ENCODE measurements at places on chromosomes 5 and 9.

GRCh38 chr5:81397176-81397575, 3.2 kb upstream of the ACOT12 start:
- no peak for DNase-seq

- no peak for DNase-seq
These were observed 2.6 kb downstream of the AUH start for GRCh38 chr9:91359083-91359482.

DNA sequence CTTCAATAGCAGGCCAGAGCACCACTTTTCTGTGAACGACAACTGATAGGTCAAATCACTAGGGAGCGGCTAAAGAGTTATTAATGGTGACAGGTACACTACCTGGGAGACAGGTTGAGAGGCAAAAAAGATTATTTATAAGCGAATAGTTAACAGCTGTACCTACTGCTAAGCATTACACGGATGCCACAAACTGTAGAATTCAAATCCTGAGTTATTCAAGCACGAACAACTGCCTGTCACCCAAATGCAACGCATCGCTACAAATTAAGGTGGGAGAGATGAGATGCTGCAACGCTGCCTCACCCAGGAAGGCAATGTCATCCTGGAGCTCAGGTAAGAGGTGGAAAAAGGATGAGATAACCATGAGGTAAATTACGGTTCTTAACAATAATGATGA, 342.9 kb downstream of the BNC2 start:
- DNase-seq = no peak

- DNase-seq = no peak
These were observed 171.6 kb upstream of the TRIM32 start for GRCh38 chr9:116515541-116515940.

- DNase-seq = no peak
These were observed 42.4 kb downstream of the LRSAM1 start for GRCh38 chr9:127493592-127494303.

DNA sequence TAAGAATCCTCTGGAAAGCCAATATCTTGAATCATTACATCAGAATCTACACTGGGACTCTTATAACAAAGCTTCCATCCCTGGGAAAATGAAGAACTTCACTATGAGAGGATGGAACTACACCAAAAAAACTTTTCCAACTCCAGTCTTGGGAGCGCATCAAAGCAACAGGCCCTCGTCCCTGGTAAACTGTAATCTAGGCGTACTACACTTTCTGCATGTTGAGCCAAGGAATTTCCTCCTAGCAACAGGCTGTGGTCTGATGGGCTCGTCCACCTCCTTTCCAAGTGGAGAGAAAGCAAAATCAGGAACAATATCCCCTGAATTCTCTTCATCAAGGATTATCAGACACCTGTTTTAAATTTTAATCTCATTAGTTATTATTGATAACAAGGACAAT, 94.1 kb downstream of the NFIB start:
- no peak for DNase-seq

DNA sequence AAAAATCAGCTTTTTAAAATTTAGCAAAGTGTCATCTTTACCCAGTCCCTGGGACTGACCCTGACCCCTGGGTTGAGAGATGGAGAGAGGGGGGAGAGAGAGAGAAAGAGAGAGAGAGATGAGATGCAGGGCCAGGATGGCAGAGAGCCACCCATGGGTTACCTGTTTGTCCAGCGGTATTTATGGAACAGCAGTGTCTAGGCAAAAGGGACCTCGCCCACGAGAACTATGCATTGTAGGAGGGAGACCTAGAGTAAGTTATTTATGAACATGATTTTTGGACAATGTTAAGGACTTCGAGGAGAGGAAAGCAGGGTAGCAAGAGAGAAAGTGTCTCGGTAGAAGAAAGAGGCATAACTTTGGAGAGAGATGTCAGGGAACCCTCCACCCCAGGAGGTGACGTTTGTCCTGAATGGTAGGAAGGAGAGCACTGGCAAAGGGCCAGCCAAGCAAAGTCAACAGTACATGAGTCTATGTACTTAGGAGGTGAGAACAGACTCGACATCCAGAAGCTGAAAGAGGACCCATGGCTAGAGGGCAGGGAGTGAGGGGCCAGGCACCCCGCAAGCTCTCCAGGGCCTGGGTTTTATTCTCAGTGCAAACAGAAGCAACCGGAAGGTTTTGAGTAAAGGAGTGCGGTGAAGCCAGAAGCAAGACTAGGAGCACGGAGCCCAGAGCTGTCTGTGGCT, 30.5 kb upstream of the MSX2 start:
- DNase-seq = no peak

GRCh38 chr9:111038331-111039230, at the start of gene LPAR1:
Gene LPAR1 (minus strand): TSS chr9:111038470. CDS start chr9:110972117, 66,353 bp downstream.
- DNase-seq = peak; percentile 58

DNA sequence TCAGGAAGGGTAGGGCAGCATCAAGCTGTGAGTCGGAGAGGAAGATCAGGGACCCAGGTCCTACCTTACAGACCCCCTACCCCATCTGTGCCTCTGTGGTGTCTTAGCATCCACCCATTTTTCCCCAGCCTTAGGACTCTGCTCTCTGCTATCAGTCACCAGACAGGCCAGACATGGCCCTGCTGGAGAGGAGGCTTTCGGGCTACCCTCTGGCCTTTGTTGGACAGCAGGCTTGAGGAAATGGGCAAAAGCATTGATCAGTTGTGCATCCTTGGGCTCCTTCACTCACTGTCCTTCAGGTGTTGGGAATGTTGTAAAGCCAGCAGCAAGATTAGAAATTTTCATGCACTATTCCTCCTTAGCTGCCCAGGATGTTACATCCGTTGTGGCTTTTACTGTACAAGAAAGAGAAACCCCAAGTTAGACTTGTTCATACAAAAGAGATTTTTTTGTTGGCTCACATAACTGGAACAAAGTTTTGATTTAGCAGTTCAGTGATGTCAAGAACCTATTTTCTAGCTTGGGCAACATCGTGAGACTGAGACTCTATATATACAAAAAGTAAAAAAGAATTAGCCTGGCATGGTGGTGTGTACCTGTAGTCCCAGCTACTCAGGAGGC, 17.4 kb upstream of the TNFAIP8 start:
- DNase-seq = no peak

DNA sequence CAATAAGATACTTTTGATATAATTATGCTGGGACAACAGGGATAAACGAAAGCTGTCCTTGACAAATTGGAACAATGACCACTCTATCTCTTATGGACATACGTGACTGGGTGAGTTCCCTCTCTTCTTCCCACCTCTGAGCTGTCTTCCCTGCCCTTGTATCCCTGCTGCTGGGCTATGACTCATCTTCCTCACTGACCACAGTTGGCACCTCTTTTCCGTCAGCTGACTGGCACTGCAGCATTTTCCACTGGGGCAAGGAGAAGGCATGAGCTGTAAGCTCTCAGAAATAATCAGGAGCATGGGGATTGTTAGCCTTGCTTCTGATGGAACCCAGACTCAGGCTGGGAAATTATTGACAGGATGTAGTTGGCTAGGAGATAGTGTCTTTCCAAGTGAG, 48.7 kb downstream of the PCSK1 start:
- peak; percentile 14 for DNase-seq

GRCh38 chr5:74839229-74839628, 27.0 kb downstream of the FAM169A start:
- no peak for DNase-seq
